ENCODE measurements at places on chromosomes 6 and 20. TPM values are rescaled to one million over a fixed set of nuclear protein-coding genes. Genes with fewer than 3 reads are reported as not detected.

DNA sequence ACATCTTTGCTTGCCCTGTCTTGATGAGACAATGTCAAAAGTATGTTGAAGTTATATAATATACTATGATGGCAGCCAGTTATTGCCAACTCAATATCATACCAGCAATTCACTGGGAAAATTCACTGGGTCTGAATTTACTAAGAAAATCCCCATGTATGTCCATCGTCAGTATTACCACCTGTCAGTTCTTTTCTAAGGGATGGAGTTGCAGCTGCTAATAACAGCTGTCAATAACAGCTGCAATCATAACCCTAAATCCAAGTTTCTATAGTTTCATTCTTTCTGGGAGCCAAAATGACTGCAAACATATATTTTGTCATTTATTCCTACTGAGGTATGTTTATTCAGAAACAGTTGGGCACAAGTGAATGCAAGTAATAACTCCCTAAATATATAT, 132.6 kb upstream of the RIN2 start:
- H3K36me3 ChIP-seq = no peaks in the 10 kb centered on the region
- no peak overlapping the region for H3K27ac ChIP-seq
- no peak for DNase-seq
- H3K4me1 ChIP-seq = no peaks in the 10 kb centered on the region
- no peak overlapping the region for H3K4me3 ChIP-seq

GRCh38 chr6:2740581-2740980, 10.1 kb downstream of the MYLK4 start:
- no peak overlapping the region for H3K27ac ChIP-seq
- no peak overlapping the region for H3K4me3 ChIP-seq
- no peaks in the 10 kb centered on the region for H3K36me3 ChIP-seq
- peaks cover 5% of the 10 kb centered on the region for H3K4me1 ChIP-seq
- H3K27me3 ChIP-seq = peaks cover under 1% of the 10 kb centered on the region

- H3K4me1 ChIP-seq = no peaks in the 10 kb centered on the region
Observed at GRCh38 chr20:12179692-12180091, 262.0 kb downstream of the BTBD3 start.

DNA sequence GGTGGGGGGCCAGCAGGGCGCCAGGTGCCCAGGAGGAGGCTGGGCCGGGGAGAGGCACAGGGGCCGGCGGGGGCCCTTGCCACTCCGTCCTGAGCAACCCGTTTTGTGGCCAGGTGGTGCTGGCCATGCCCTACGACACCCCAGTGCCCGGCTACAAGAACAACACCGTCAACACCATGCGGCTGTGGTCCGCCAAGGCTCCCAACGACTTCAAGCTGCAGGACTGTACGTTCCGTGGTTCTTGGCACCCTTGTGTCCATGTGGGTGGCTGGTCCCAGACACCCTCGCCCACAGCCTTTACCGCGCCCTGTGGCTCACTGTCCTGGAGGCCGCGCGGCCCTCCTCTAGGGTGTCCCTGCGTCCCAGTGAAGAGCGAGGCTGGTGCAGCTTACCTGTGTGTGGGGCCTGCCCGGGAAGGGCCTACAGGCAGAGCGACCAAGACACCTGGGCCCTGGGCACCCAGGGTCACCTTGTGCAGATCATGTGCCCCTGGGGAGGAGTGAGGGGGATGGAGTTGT, 28.7 kb downstream of the PYGB start:
- no peaks in the 10 kb centered on the region for H3K27me3 ChIP-seq
- H3K4me3 ChIP-seq = no peak overlapping the region
- DNase-seq = no peak
- H3K27ac ChIP-seq = no peak overlapping the region

DNA sequence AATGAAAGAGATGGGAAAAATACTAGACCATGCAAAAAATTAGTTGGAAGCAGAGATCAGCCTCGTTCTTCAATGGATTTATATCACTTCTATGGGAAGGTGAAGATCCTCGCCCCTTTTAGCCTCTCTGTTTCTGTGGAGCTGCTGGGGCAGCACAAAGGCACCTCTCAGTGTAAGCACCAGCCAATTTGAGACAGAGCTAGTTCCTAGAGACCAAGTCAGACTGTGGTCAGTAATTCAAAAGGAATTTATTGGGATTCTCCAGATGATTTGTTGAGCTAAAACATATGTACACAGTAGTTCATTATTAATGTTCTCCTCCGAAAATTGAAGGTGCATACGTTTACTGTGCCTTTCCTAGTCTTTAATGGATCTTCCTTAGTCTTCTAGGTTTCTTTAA, 42.4 kb downstream of the SCGN start:
- H3K36me3 ChIP-seq = no peaks in the 10 kb centered on the region
- DNase-seq = no peak
- peaks cover 14% of the 10 kb centered on the region for H3K27me3 ChIP-seq
- no peak overlapping the region for H3K4me3 ChIP-seq
- H3K4me1 ChIP-seq = no peaks in the 10 kb centered on the region

DNA sequence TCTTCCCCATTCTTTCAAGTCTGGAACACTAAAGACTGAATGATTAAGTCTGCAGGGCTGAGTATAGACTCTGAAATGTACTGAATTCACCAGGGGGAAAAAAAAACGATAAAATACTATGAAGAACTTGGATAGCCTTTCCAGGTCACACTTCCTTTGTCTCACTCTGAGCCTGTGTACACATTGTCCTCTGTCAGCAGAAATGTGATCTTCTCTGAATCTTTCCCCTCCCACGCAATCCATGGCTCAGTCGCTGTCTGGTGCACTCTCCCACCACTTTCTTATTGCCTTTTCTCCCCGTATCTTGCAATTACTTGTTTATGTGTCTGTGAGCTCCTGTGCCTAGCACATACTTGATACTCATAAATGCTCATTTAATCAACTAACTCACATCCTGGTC, 212.6 kb upstream of the RSPO3 start:
- H3K4me1 ChIP-seq = no peaks in the 10 kb centered on the region
- H3K4me3 ChIP-seq = no peak overlapping the region
- no peak overlapping the region for H3K27ac ChIP-seq
- DNase-seq = no peak

DNA sequence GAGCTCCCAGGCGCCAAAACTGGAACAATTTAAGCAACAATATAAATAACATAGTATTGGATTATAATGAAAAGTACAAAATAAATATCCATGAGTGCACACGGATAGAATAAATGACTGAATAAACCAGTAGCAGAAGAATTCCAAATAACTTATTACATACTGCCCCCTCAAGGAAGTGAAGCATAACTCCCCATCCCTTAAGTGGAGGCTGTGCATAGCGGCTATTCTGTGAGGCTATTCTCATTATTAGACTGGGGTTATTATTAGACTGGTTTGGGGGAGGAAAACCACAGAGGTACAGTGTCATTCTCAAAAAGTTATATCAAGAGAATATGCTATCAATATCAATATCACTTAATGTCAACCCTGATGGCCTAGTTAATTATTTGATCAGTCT, 94.4 kb upstream of the SIRPA start:
- no peak for DNase-seq
- peaks cover 46% of the 10 kb centered on the region for H3K27me3 ChIP-seq
- H3K27ac ChIP-seq = no peak overlapping the region
- no peaks in the 10 kb centered on the region for H3K36me3 ChIP-seq
- no peak overlapping the region for H3K4me3 ChIP-seq
- peaks cover 6% of the 10 kb centered on the region for H3K4me1 ChIP-seq

GRCh38 chr6:5007531-5007930, 3.7 kb upstream of the RPP40 start:
- H3K27ac ChIP-seq = no peak overlapping the region
- peaks cover 11% of the 10 kb centered on the region for H3K4me1 ChIP-seq
- H3K36me3 ChIP-seq = no peaks in the 10 kb centered on the region
- no peak for DNase-seq
- peaks cover 2% of the 10 kb centered on the region for H3K27me3 ChIP-seq
- no peak overlapping the region for H3K4me3 ChIP-seq

DNA sequence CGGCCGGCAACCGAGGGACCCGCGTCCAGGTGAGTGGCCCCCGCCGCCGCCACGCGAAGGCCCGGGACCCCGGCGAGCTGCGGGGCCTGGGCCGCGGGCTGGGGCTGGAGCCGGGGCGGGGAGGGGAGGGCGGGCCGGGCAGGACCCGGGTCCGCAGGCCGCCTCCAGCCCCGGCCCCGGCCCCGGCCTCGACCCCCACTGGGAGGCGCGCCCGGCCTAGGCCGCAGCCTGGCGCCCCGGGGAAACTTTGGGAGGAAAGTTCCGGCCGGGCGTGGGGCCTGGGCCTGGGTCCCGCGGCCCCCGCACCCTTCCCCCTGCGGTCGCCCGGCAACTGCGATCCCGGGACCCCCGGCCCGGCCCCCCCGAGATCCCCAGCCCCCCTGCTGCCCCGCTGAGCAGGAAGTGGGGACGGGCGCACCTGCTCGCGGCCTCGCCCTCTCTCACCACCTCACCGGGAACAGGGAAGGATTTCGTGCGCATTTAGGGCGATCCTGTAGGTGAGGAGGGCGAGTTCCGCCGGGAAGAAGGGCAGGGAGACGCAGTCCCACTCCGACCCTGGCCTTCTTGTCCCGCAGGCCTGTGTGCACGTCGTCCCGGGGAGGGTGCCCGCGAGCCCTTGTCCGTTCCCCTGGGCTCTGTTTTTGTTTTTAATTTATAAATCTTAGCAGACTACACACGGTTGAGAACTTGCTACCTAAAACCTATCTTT, 402 bp downstream of the OSBPL2 start:
- peaks cover under 1% of the 10 kb centered on the region for H3K27me3 ChIP-seq
- peak overlapping the region; percentile 75 for H3K27ac ChIP-seq
- peak; percentile 23 for DNase-seq
- peak overlapping the region; percentile 77 for H3K4me3 ChIP-seq

DNA sequence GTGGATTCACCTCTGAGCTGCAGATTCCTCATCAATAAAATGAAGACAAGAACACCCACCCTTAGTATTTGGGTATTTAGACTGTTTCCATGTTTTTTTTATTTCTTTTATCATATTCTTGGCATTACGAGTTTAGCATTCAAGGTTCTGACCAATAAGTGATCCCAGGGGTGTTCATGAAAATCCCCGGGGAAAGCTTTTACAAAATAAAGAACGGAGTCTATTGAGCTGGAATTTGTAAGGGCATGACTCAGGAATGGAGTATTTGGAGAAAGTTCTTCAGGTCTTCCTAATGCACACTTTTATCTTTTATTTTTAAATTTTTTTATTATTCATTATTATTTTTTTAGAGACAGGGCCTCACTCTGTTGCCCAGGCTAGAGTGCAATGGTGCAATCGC, 19.4 kb upstream of the TOX2 start:
- no peaks in the 10 kb centered on the region for H3K36me3 ChIP-seq
- no peaks in the 10 kb centered on the region for H3K4me1 ChIP-seq
- H3K27ac ChIP-seq = no peak overlapping the region
- peaks cover 1% of the 10 kb centered on the region for H3K27me3 ChIP-seq
- no peak for DNase-seq

DNA sequence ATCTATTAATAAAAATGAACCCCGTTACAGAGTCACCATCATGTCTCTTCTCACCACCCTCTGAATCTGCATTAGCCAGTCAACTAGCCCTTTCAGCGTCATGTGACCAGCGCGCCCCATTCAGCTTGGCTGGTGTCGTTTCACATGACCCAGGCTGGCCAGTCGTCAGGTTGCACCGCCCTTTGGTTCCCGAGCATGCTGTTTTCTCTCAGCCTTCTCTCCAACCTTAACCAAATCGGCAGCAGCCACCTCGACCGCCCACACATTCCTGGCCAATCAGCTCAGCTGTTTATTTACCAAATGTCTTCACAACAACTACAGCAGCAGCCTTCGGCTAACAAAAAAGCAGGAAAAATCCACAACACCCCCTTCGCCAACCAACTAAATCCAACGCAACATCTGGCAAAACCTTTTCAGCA, 5.6 kb downstream of the SRSF3 start:
- peaks cover 61% of the 10 kb centered on the region for H3K4me1 ChIP-seq
- peaks cover 98% of the 10 kb centered on the region for H3K36me3 ChIP-seq
- peak; percentile 91 for DNase-seq
- H3K27me3 ChIP-seq = no peaks in the 10 kb centered on the region
- peak overlapping the region; percentile 86 for H3K4me3 ChIP-seq

- H3K4me3 ChIP-seq = no peak overlapping the region
- H3K27me3 ChIP-seq = no peaks in the 10 kb centered on the region
- peaks cover 28% of the 10 kb centered on the region for H3K4me1 ChIP-seq
Observed at GRCh38 chr6:30042476-30042875, 18.6 kb upstream of the POLR1H start.

DNA sequence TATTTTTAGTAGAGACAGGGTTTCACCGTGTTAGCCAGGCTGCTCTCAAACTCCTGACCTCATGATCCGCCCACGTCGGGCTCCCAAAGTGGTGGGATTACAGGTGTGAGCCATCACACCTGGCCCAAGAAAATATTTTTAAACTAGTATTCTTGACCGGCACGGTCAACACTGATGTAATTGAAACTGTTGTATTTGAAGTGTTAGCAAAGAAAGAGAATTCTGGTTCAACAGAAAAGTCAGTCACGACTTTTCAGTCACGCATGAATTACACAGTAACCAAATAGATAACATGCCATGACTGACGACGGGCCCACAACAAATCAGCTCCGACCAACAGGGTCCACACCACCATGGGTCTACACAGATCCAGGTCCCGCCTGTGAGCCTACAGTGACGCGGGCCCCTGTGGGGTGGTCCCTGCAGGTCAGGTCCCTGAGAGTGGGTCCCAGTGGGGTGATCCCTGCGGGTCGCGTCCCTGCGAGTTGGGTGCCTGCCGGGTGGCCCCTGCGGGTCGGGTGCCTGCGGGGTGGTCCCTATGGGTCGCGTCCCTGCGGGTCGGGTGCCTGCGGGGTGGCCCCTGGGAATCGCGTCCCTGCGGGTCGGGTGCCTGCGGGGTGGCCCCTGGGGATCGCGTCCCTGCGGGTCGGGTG, 1.0 kb downstream of the GMEB2 start:
- peak; percentile 52 for DNase-seq
- peak overlapping the region; percentile 91 for H3K27ac ChIP-seq
- peaks cover 24% of the 10 kb centered on the region for H3K36me3 ChIP-seq
- peak overlapping the region; percentile 80 for H3K4me3 ChIP-seq

DNA sequence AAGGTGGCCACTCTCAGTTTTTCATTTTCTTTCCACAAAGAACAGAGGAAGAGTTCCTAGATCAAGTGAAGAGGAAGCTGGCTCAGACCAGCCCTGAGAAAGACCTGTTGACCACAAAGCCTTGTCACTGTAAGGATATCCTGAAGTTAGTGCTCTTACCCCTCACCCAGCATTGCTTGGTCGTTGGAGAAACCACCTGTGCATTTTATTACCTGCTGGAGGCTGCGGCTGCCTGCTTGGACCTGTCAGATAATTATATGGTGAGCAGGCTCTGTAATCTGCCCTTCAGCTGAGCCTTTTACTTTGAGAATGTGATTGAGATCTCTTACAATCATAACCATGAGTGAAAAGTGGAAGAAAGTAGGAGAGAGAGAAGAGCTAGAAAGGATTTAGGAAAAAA, 21.9 kb downstream of the TREML1 start:
- peaks cover 23% of the 10 kb centered on the region for H3K36me3 ChIP-seq
- H3K4me3 ChIP-seq = no peak overlapping the region
- no peaks in the 10 kb centered on the region for H3K27me3 ChIP-seq

Gene PRELID3B
- total RNA-seq = 145 TPM

Gene CRISP2
- total RNA-seq = not detected

Gene TAAR5
- not detected for total RNA-seq

Gene TTBK1
- total RNA-seq = 0.11 TPM

Measured in activated CD8-positive, alpha-beta T cell treated with anti-CD3 and anti-CD28 coated beads for 36 hours (primary cell).